ENCODE measurements at places on chromosomes 3 and 15. TPM values are rescaled to one million over a fixed set of nuclear protein-coding genes. Genes with fewer than 3 reads are reported as not detected.

Gene GPR27
- not detected for total RNA-seq

Gene C3orf33
- 2.4 TPM for total RNA-seq

Gene ST3GAL6
- total RNA-seq = 4.8 TPM

Gene WNT5A
- 4.4 TPM for total RNA-seq

Gene ROPN1
- total RNA-seq = not detected

Gene CNTN4
- 2.9 TPM for total RNA-seq

Gene EDC3
- total RNA-seq = 12.0 TPM

Gene A4GNT
- not detected for total RNA-seq

Gene PDZRN3
- total RNA-seq = 77.3 TPM

Gene GOLGA6L9
- total RNA-seq = 1.4 TPM

Gene MEX3B
- total RNA-seq = 6.1 TPM

Gene CFAP92
- 1.1 TPM for total RNA-seq

Gene IGSF11
- 0.14 TPM for total RNA-seq

Gene SH2D7
- total RNA-seq = not detected

Gene OR5H1
- not detected for total RNA-seq

Gene PROK2
- not detected for total RNA-seq

Gene GOLGA6A
- total RNA-seq = not detected

Gene TLNRD1
- total RNA-seq = 2.8 TPM

Gene MKRN2OS
- not detected for total RNA-seq

Gene REC114
- total RNA-seq = not detected

Gene CCR2
- total RNA-seq = not detected

Gene GPR176
- total RNA-seq = 108 TPM

Gene ERC2
- not detected for total RNA-seq

Gene RNU5B-1
- not detected for total RNA-seq

Gene SEC62
- total RNA-seq = 98.1 TPM

Gene SUCNR1
- total RNA-seq = 0.37 TPM

Gene SEMA7A
- total RNA-seq = 3.8 TPM

Gene GOLGA8R
- 2.1 TPM for total RNA-seq

Gene ACKR2
- total RNA-seq = 0.28 TPM

Gene RTP3
- total RNA-seq = not detected

Gene COL8A1
- 185 TPM for total RNA-seq
